ENCODE measurements at places on chromosomes 1 and 21. TPM values are rescaled to one million over a fixed set of nuclear protein-coding genes. Genes with fewer than 3 reads are reported as not detected.

Gene SH2D5
- total RNA-seq: 0.56 TPM

DNA sequence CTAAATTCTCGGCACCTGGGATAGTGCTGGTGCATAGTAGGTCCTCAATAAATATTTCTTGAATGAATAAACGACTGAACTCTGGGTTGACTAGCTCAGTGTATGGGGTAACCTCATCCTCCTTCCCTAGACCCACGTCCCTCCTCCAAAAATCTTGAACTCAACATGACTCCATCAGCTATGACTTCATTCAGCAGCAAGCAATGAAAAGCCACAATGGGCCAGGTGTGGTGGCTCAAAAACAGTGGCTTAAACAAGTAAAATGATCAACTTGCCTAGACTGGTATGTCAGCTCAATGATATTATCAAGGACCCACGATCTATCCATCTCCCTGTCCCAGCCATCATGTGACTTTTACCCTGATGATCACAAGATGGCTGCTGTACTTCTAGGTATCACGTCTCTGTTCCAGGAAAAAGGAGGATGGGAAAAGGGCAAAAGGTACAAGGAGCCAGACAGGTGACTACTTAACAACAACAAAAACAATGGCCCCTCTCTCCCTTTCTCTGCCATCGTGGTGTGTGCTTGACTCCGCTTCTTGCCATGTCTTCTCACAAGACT, 13.0 kb upstream of the PAQR7 start:
- no peak for DNase-seq

Gene OR2W3
- total RNA-seq: not detected

DNA sequence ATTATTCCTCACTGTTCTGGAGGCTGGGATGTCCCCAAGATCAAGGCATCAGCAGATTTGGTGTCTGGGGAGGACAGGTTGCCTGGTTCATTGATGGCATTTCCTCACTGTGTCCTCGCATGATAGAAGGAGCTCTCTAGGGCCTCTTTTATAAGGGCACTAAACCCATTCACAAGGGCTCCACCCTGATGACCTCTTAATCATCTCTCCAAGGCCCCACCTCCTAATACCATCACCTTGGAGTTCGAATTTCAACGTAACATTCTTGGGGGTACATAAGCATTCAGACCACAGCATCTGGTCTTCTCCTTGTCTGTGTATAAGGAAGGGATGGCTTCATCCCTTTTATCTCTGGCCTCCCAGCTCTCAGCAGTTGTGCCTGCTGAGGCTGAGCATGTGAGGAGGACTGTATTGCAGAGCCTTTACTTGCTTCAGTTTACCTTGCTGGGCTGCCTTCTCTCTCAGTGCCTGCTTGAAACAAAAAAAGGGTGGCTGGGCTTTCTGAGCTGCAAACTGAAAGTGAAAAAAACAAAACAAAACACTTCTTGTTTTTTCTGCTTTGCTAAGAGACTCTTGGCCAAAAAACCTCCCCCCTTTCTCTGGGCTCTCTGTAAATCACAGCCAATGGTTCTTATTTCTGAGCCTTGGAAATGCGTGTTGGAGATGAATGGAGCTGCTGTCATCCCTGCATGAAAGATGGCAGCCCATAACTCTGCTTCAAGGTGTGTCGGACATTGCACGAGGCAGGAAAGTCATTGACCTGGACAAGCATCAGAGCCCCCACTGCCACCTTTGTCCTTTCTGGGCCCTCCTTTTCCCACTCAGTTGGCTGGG, 75.8 kb downstream of the RHOU start:
- no peak for DNase-seq

Gene C1orf141
- not detected for total RNA-seq

GRCh38 chr1:19419691-19420090, 65.6 kb downstream of the CAPZB start:
- DNase-seq: no peak

DNA sequence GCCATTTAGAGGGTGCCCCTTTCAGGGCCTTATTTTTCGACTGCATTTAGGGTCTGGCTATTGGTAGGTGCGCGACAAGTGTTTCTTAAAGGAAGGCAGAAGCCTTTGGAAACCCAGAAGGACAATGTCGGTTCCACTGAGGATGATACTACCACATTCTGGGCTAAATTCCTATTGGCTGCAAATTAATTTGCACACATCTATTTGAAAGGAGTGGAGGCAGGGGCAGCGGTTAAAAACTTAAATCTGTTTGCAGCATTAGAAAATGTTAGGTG, 1.1 kb downstream of the PATJ start:
- no peak for DNase-seq

Gene TEX38
- not detected for total RNA-seq

GRCh38 chr1:233868461-233868860, 36.0 kb upstream of the SLC35F3 start:
- DNase-seq: peak; percentile 15

DNA sequence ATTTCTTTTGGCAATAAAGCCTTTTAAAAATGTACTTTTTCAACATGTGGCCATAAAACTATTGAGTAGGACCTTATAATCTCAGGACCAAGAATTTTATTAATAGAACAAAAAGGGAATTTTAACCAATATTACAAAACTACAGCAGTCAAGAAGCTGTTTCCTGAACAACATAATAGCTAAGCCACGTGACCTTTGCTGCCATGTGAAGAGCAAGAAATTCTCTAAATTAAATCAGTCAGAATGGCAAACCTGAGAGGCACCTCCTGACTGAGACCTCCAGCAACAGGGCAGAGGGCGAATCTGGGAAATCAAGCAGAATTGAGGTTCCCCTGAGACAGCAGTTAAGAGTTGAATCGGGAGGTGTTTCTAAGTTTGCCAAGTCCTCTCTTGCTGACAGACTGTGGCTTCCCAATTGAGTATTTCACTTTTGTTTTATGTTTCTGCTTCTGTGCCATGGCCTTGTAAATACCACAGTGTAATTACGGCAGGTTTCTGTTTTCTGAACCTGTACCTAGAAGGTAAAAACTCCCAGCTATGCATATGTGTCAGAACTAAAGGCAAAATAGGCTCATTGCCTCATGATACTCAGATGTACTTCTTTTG, 358.4 kb downstream of the NTNG1 start:
- no peak for DNase-seq

Gene NECTIN4
- total RNA-seq: not detected

Gene FHL3
- 20.3 TPM for total RNA-seq

Gene OR2L2
- total RNA-seq: not detected

DNA sequence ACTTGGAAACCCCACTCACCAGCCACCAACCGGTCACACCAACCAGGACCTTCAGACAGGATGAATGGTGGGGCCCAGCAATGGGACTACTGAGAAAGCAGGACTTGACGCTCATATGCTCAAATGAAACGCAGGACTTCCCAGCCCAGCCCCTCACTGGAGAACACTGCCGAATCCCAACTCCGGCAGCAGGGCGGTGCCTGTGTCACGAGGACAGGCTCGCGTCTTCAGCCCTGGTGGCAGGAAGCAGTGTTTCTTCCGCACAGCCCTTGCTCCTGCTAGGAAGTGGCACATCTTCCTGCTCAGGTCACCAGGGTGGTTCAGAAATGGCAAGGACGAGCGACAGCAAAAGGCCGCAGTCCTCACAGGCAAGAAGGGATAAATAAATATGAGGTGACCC, 38.9 kb downstream of the CD58 start:
- no peak for DNase-seq

DNA sequence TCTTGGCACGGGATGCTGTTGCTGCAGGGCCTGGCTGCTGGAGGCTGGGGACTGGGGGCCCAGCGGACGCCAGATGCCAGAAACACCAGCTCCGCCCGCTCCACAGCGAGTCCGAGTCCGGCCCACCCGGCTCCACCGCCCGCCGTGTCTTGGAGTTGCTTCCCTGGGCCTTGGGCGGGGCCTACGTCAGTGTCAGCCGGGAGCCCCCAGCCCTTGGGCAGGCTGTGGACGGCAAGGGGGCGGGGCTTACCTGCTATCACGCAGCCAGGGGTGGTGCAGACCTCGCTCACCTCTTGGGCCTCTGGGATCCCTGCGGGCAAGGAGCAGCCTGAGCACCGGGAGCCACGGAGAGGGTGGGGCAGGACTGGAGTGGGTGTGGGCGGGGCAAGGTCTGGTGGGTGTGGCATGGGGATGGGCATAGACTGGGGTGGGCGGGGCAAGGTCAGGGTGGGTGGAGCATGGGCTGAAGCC, 21.8 kb downstream of the MMEL1 start:
- no peak for DNase-seq

GRCh38 chr1:158864595-158864994, 33.4 kb downstream of the MNDA start:
- no peak for DNase-seq

Gene IGFN1
- total RNA-seq: not detected
